ENCODE measurements at places on chromosomes 3 and 15.

DNA sequence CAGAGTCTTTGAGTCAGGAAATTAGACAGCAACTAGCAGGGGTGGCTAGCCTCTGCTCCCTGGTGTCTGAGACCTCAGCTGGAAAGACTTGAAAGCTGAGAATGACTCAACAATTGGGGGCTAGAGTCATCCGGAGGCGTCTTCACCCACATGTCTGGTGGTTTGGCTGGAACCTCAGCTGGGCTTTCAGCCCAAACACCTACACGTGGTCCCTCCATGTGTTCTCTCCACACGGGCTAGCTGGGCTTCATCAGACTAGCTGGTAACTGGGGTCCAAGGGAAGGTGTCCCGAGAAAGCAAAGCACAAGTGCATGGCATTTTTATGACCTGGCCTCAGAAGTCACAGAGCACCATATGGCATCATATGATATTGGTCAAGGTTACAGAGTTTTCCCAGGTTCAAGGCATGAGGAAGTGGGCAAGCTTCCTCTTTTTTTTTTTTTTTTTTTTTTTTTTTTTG is 19.9 kb upstream of the ABHD2 start:
- DNase-seq, result peak; percentile 81

- no peak for DNase-seq
These were observed 409.8 kb downstream of the TBL1XR1 start for GRCh38 chr3:176787506-176787905.

DNA sequence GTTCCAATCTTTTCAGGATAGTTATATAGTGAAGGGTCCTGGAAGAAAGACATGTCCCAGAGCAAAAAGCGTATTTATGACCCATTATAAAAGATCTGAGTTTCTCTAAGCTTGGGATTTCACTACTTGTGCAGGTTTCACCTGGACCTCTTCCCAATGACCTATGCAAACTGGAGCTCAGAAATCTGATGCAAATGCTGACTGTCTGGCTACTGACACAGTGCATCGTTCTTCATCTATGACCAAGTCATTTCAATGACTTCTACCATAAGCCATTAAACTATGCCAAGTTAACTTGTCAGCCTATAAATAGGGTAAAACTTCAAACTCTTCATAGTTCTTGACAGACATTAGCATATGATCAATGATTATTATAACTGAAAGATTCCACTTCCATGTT is 11.1 kb downstream of the STAG1 start:
- DNase-seq, result no peak

- no peak for DNase-seq
These were observed 25.9 kb downstream of the PLD1 start for GRCh38 chr3:171784387-171784786.

DNA sequence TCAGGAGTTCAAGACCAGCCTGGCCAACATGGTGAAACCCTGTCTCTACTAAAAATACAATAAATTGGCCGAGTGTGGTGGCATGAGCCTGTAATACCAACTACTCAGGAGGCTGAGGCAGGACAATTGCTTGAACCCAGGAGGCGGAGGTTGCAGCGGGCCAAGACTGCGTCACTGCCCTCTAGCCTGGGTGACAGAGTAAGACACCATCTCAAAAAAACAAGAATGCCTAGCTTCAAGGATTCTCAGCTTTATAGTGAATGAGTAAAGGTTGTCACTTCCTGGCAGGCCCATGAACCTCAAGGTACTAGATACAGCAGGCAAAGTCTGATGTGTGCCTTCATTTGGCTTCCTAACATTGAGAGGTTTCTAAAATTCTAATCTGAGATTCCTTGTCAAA is 14.4 kb downstream of the THOC7 start:
- DNase-seq, result no peak

GRCh38 chr3:158918008-158918407 is 116.2 kb downstream of the MFSD1 start:
- DNase-seq, result peak; percentile 48

- DNase-seq, result peak; percentile 29
These were observed 628 bp downstream of the PRRT3 start for GRCh38 chr3:9951598-9951961.

- peak; percentile 31 for DNase-seq
These were observed 109.1 kb downstream of the BDH1 start for GRCh38 chr3:197446700-197447056.

- no peak for DNase-seq
These were observed 871.2 kb upstream of the NR2F2 start for GRCh38 chr15:95459273-95459672.

- DNase-seq, result no peak
These were observed 359.4 kb downstream of the FEZF2 start for GRCh38 chr3:62013951-62014350.

- DNase-seq, result peak; percentile 86
These were observed 69.2 kb upstream of the ICE2 start for GRCh38 chr15:60548101-60548500.

DNA sequence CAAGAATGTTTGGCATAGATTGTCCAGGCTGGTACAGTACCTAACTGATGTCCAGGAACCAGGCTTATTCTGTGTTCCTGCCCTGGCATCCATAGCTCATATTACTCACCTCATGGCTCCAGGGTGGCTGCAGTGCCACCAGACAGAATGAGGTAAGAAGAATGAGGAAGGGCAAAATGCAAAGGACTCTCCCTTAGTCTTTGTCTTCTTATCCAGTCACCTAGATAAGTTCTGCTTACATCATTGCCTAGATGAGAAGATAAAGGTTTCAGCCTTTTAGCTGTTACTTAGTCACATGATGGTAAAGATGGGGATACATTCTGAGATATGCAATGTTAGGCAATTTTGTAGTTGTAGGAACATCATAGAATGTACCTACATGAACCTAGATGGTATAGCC is 45.8 kb downstream of the CHP1 start:
- DNase-seq, result no peak

GRCh38 chr15:93414576-93415231 is 325.7 kb upstream of the RGMA start:
- no peak for DNase-seq

DNA sequence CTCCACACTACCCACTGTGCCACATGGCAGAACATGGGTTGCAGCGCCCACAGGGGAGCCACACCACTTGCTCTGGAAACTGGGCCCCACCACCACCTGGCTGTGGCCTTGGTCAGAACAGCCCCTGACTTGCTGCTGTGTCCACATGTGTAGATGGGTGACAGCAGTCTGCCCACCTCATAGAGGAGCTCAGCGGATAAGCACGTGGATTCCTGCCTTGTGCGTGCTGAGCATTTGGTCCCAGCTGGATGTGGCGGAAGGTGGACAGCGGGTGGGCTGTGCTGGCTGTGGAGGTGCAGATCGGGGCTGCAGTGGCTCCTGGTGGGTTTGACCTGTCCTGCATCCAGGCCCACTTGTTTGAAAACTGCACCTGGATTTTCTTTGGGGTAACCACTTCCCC is 6.0 kb upstream of the PLXNA1 start:
- no peak for DNase-seq

DNA sequence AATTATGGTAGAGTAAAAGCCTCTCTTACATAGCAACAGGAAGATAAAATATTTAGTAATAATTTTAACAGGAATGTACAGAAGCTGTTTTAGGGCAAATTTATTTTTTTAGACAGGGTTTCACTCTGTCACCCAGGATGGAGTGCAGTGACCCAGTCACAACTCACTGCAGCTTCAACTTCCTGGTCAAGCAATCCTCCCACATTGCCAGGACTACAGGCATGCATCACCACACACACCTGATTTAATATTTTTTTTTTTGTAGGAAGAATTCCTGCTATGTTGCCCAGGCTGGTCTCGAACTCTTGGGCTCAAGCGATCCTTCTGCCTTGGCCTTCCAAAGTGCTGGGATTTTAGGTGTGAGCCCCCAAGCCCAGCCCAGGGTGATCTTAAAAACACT is 61.1 kb downstream of the PCCB start:
- DNase-seq, result no peak

DNA sequence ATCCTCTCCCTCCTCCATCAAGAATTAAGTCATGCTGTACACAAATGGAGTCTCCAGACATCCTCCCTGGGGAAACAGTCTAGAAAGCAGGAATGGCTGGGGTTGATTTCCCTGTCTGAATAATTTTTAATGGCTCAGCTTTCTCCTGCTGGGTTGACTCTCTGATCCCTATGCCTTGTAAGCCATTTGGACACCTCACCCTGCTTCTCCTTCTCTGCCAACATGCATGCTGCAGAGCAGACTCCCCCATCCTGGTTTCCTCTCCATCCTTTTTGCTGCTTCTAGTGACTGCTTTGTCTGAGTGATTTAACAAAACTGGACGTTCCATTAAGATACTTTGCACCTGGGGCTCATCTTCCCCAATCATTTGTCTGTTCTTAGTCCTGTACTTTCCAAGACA is 22.2 kb downstream of the SV2B start:
- no peak for DNase-seq

GRCh38 chr3:179432021-179432420 is 19.2 kb downstream of the GNB4 start:
- no peak for DNase-seq

- DNase-seq, result no peak
These were observed 336.1 kb downstream of the GBE1 start for GRCh38 chr3:81425198-81425868.

GRCh38 chr3:187084580-187084979 is 54.7 kb downstream of the RPL39L start:
- no peak for DNase-seq

GRCh38 chr3:180402471-180403073 is 199.4 kb upstream of the TTC14 start:
- no peak for DNase-seq

- no peak for DNase-seq
These were observed 348.3 kb upstream of the TMCO5A start for GRCh38 chr15:37586011-37586583.

- DNase-seq, result no peak
These were observed 609 bp upstream of the TBC1D23 start for GRCh38 chr3:100260081-100260684.

- no peak for DNase-seq
These were observed 884 bp upstream of the KNL1 start for GRCh38 chr15:40593165-40593564.

GRCh38 chr15:39106950-39107349 is 473.9 kb upstream of the THBS1 start:
- no peak for DNase-seq

- DNase-seq, result no peak
These were observed 17.6 kb upstream of the ACTL6A start for GRCh38 chr3:179544981-179545645.

- no peak for DNase-seq
These were observed 21.7 kb downstream of the RAB8B start for GRCh38 chr15:63211092-63211490.

DNA sequence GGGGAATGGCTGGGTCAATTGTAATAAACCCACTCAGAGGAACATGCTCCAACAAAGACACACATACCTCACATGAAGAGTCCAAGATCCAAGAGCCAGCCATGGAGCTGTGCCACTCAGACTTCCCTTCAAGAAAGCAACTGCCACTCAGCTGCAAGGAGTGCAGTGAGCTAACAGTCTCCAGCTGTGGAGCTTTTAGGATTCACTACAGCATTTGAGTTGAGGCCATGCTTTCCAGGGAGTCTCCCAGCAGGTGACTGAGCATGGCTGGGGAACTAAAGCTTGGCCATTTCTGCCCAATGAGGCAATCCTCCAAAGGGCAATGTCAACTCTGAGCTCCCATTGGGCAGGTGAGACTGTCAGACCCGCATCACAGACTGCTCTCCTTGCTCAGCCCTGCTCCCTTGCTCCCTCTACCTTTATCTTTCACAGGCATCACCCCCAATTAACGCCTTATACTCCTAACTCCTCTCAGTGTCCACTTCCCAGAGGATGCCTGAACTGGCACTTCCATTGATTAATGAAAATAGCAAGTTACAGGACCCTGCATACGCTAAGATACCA is 165.3 kb upstream of the CTNNB1 start:
- DNase-seq, result no peak

DNA sequence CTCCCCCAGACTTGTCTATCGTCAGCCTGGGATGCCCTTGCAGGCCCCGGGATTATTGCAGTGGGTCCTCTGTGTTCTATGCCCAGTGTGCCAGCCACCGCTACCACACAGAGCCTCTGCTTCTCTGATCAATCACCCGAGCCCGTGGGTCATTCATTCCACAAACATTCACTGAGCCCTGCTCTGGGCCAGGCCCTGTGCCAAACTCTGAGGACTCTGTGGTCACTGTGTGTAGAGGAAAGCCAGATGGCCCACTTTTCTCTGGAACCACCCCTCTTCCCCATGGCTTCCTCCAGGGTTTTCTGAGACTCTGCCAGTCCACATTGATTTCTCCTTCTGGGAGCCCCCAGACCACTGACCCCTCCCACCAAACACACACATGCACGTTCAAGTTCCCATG is 55.5 kb downstream of the BSN start:
- DNase-seq, result no peak

GRCh38 chr15:75431270-75431669 is 20.2 kb downstream of the SIN3A start:
- DNase-seq, result no peak

DNA sequence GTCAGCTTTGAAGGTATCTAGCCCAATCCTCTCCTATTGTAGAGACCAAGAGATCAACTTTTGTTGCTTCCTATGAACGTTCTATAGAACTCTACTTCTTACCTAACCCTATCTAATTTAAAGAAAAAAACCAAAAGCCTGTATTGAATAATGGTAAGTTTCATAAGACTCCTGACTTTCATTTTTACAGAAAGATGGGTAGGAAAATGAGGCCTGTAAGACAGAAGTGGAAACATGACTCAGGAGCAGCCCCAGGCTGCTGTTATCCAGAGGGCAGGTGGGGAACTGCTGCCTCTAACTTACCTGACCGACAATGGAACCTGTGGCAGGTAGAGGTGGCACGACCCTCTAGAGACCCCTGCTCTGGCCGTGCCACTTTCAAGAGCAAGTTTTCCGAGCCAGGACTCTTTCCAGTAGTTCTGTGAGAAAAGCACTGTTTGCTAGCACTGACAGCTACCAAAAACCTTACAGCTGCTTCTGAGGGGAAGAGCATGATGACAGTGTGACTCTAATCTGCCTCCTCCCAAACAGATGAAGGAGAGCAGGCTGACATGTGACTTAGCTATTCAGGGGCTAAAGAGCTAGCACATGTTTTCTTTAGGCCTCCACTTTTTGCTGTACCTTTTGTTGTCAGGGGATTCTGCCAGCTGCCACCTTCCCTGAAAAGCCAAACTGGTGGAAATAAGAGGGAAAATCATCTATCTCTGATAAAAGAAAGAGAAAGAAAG is 17.5 kb downstream of the POPDC2 start:
- DNase-seq, result no peak

GRCh38 chr3:85037203-85037602 is 78.4 kb downstream of the CADM2 start:
- DNase-seq, result no peak

GRCh38 chr3:71681224-71681668 is 44.0 kb downstream of the EIF4E3 start:
- peak; percentile 74 for DNase-seq
